T-helper 9 cell (primary cell): ENCODE measurements at places on chromosomes 11 and 22.

- DNase-seq: peak; percentile 94
Measured at GRCh38 chr11:69674886-69675714, at the start of gene LTO1. Gene LTO1, minus strand, starts transcription at chr11:69675353. Its CDS starts 114 bp downstream, at chr11:69675239.

DNA sequence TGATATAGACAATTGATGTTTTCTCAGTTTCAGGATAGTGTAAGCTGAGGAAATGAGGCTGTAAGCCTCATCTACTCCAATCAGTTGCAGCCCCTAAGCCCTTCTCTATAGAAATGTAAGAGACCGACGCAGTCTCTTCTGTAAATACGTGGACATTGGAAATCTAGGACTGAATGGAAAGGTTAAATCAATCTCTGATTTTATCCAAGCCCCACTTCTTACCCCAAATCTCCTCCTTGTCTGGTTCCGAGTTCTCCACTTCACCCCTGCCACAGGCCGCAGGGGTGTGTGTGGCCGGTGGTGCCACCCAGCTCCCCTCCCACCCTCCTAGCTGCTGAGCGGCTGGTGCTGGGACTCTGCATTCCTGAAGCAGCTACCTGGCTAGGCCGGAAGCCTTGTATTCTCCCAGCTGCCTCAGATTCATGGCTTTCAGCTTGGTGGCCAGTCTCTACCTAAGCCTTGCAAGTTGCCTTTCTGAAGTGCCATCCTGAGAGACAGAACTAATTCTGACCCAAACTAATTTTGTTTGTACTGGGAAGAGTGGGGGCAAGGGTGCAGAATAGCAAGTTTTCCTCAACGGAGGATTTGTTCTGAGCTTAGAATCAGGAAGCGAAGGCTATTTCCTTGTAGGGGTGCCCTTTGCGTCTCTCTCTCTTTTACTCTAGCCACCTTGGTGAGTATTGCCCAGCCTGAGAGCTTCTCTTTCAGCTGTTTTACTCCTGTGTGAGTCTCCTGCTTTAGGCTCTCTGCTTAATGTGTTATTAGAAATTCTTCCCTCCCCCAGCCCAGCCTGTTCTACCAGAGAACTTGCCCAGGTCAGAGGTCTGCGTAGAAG, 749 bp downstream of the VWA5A start:
- no peak for DNase-seq

GRCh38 chr22:39471381-39472141, 14.7 kb downstream of the MGAT3 start:
- no peak for DNase-seq

DNA sequence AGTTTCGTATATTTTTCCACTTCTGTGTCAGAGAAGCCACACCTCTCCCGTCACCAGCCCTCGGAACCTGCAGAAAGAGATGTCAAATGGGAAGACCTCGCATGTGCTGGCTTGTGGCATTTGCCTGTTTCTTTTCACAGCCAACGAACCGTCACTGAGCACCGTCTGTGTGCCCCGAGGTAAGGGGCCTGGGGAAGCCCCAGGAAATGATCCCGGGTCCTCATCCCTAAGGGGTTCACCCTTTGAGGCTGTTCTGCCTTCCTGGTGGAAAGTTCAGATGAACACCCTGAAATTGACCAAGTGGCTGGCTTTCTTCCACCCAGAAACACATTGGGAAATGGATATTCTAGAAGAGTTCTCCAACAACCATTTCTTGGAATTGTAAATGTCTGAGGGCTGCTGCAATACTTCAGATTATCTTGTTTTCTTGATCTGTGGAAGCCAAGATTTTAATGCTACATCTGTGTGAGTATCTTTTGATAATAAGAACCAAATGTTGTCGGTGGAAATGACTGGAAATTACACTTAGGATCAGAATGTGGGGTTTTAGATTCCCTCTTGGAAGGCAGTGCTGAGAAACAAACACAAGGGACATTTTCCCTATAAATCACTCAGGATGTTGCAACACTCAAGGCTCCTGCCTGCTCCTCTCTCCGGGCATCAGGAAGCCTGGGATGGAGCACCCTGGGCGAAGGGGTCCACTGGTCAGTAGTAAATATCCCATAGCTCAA, 37.6 kb downstream of the RIBC2 start:
- no peak for DNase-seq

DNA sequence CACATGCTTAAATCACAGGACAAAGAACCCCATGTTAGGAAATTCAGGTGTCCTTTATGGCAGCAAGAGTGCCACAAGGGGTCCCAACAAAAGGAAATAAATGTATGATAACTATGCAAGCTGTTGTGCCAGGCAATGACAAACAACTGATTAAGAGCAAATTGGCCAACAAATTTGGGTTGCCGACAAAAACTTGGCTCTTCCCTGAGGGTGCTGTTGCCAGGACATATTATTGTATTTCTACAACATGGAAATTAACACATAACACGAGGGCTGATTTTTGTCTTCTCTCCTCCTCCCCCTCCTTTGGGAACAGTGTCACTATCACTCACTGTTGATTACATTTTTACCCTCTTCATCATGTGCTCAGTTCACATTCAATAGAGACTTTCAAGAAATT, 56.0 kb downstream of the LRRC4C start:
- no peak for DNase-seq

GRCh38 chr11:57192316-57192715, 10.6 kb downstream of the LRRC55 start:
- DNase-seq: no peak

- DNase-seq: peak; percentile 27
Measured at GRCh38 chr22:42300259-42301076, 30.0 kb upstream of the TCF20 start.

GRCh38 chr11:69055212-69055586, 6.5 kb downstream of the TPCN2 start:
- no peak for DNase-seq

GRCh38 chr11:34143048-34143447, 37.6 kb downstream of the NAT10 start:
- no peak for DNase-seq

GRCh38 chr11:13321431-13321830, 43.8 kb downstream of the BMAL1 start:
- no peak for DNase-seq

GRCh38 chr11:117822074-117823033, 2.2 kb downstream of the FXYD2 start:
- DNase-seq: peak; percentile 34

DNA sequence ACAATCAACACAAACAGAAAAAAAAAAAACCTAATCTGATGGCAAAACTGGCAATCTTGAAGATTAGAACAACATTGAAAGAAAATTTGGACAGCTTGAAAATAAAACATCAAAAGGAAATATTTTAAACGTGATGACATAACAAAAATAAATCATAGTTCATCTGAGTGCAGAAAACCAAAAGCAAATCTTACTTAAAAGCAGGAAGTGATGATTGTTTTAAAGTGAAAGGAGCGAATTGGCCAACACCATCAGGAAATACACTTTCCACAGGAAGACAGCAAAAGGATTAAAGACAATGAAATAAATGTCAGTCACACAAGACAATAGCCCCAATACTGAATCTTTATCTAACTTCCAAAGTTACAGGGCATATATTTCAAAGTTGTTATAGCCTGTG, 696.5 kb upstream of the CHORDC1 start:
- no peak for DNase-seq

DNA sequence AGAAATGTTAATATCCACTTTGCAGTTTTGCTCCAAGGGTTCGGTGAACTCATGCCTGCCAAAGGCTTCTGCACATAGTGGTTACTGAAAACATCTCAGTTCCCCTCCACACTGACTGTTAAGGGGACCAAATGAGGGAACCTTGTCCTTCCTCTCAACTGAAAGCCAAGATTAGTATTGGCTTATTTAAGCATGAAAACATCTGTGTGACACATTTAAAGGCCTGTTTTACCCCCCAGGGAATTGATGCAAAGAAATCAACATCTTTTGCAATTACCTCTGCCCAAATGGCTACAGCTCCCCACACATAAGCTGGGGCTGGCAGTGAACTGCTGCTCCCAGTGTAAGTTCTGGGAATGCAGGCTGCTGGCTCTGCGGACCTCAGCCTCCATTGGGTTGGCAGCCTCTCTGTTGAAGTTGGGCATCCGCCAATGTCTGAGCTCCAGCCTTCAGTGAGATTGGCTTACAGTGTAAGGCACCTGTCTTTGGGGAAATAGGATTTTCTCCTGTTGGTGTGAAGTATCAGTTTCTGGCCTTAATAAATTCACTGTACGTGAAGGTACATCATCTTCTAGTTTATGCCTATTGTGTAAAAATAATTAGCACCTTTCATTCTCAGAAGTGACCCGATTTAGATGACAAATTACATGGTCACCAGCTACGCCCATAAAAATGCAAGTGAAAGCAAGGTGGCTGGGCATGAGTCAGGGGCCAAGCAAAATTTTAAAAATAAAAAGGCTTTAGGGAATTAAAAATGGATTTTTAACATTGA, 213.4 kb upstream of the SYN3 start:
- no peak for DNase-seq

DNA sequence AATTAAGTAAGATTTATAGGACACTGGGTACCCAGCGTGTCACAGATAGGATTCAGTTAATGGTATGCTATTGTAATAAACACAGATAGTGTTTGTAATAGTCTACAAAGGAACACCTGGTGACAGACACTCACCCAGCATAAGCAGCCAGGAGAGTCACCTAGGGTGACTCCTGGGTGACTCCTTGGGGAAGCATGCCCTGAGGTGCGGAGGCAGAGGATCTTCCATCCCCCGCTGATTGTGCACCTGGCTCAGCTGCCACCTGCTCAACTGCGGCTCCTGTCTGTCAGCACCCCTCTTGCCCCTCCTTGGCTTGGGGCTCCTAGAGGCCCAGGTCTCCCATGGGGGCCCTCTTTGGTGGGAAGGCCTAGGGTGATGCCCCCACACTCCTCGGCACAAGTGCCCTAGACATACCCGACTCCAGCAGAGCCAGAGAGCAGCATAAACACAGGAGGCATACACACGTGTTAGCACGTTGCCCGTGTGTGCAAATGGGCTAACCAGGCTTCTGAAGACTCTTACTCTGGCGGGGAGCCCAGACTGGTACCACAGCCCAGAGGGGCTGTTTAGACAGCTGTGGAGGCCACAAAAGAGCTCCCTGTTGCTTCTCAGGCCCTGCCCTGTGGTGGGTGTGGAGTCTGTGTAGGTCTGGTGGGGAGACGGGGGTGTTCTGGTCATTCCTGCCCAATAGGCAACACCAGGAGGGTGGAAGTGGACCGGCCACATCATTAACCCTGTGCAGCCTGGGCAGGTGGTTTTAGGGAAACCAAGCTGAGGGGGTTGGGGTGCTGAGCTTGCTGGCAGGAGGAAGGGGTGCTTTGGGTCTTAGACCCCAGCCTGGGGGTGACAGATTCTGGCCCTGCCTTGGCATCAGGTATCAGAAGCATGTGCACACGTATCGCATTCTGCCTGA, 3.0 kb downstream of the INPPL1 start:
- DNase-seq: no peak

GRCh38 chr11:92449222-92449621, 224.6 kb downstream of the FAT3 start:
- DNase-seq: no peak

- no peak for DNase-seq
Measured at GRCh38 chr11:60821827-60822599, 19.9 kb upstream of the CCDC86 start.

- DNase-seq: no peak
Measured at GRCh38 chr11:21625982-21626381, 566.9 kb upstream of the ANO5 start.

GRCh38 chr22:41001722-41002122, 50.5 kb downstream of the RBX1 start:
- DNase-seq: no peak

DNA sequence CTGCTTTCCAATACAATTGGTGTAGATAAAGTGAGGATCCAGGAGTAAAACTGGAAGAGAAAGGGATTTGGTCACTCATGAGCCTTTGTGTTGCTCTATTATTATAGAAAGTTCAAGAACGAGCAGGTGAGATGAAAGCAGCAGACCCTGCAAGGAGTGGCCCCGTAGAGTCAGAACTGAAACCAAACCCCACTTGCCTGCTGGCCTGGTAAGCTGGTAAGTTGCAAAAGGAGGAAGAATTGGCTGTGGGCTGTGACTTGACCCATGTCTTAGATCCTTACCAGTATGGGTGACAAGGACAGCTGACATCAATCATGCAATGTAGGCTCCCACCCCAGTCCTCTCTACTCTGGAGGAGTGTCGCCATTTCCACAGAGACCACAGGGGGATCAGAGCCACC, 201.3 kb downstream of the OPCML start:
- DNase-seq: no peak

DNA sequence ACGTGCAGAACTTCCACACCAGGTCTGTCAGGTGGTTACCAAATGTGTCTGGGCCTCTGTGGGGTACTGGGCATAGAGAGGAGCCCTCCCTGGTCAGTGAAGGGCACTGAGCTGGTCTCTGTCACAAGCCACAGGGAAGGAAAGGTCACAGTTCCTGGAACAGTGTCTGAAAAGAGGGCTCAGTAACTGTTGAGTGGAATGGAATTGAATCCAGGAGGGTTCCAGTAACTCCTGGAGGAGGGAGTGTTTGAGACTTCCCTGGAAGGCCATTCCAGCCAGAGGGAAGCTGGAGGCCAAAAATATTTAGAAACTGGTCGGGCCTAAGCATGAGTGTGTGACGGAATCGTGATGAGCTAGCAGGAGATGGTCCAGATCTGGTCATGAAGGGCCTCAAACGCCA, 7.9 kb downstream of the ACTN3 start:
- no peak for DNase-seq

- no peak for DNase-seq
Measured at GRCh38 chr11:109789901-109790300, 303.3 kb upstream of the ZC3H12C start.

DNA sequence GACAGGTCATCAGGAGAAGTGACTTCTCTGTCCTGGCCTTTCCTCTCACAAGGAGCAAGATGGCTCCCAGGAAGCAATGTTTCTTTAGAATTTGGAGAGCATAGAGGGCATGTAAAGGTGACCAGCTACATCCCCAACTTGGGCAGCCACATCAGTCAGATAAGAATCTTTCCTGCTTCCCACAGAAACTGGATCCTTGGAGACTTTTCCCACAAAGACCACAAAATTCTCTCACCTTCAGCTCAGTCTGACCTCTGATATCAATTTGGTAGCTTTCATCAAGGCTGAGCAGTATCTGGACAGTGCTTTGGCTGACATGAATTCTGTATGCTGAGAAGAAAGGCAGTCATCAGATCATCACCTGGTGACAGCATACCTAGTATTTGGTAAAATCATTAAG, 23.3 kb upstream of the LRRC32 start:
- DNase-seq: no peak

- DNase-seq: no peak
Measured at GRCh38 chr11:10674440-10674855, 19.1 kb downstream of the IRAG1 start.

DNA sequence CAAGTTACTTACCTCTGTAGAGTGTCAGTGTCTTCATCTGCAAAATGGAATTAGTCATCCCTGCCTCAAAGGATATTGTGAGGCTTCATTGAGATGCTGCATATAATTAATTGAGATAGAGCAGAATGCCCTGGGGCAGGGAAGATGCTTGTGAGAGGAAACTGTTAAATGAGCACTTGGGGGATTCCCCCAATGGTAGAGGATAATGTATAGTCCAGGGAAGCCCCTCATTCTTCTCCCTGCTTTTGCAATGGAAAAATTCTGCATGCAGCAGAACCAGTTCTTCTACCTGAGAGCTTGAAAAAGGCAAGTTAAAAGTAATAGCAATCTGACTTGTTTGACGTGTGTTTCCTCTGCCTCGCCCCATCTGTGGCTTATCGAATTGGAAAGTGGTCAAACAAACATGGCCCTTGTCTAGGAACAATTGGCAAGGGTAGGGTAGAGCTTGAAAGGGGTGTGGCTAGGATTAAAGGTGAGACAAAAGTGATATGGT, 90.9 kb downstream of the NAV2 start:
- no peak for DNase-seq
